ENCODE measurements at places on chromosomes 2 and 18.

GRCh38 chr2:101596333-101596732 is 101.2 kb upstream of the MAP4K4 start:
- no peak for DNase-seq

DNA sequence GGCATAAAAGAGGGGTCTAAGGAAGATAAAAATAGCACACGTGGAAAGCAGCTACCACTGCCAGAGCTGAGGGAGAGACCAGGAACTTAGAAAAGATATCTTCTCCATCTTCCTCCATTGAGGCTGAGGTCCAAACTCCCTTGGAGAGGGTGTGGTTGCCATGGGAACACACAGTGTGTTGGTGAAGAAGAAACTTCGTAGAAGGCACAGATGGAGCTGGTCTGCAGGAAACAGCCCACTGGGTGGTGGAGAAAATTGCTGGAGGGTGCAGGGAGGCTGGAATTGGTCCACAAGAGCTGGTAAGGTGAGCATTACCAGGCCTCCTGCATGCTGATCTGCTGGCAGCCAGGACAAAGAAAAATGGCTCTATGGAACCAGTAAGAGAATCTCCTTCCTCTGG is 191.0 kb downstream of the HRH4 start:
- DNase-seq: no peak

- DNase-seq: peak; percentile 33
Measured at GRCh38 chr2:148565272-148565894, 79.2 kb upstream of the EPC2 start.

DNA sequence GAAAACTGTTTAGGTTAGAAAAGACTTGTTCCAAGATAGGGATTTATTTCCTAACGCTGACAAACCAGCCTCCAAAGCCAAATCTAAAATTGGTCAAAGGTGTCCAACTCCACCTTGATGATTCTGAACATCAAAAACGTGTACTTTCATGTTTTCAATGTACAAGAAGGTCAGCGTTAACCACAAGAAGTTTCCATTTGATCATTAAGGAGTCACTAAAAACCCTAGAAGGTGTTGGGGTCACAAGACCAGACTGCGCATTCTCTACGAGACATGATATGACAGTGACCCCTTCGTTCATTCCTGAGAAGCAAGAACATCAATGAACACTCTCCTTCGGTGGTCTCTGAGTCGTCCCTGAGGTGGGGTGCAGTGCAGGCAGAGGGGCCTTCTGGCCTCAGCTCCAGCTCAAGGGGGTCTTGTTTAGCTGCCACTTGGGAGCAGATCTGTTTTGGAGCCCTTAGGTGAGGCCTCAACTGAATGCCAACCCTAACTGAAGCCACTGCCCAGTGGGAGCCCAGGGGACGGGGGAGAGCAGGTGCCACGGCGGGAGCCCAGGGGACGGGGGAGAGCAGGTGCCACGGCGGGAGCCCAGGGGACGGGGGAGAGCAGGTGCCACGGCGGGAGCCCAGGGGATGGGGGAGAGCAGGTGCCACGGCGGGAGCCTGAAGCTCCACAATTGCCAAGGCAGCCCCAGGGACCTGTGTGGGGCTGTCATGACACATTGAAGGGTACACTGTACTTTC is 55.2 kb downstream of the PARD6G start:
- DNase-seq: no peak

DNA sequence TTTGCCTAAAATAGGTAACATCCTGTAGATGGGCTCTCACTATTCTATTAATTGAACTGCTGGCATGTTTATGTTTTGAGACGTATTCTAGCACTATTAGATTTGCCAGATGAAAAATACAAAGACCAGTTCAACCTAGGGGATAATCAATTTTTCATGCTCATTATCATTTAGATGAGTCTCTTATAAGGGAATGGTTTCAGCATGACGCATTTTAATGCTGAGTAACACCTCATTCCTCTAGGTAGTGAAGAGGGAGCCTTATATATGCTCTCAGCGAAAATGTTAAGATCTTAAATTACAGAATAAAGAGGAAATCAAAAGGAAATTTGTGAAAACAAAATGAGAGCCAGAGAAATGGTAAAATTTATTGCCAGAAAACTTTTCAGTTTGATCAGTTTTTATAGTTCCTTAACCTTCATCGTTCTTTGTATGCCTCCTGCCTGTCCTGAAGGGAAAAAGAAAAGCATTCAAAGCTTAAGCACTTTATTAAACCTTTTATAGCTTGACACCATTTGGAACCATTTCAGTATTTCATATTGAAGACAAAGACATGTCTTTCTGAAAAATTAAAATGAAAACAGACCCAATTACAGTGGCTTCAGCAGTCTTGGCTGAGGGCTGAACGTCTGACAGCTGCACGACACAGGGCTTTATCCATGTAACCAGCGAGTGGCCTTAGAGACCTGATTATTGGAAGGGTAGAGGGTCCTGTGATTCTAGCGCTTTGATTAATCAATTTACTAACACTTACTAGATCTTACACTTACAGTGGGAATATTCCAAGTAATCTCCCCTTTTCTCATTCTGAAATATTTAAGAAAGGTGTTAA is 112.8 kb downstream of the ADCYAP1 start:
- no peak for DNase-seq

DNA sequence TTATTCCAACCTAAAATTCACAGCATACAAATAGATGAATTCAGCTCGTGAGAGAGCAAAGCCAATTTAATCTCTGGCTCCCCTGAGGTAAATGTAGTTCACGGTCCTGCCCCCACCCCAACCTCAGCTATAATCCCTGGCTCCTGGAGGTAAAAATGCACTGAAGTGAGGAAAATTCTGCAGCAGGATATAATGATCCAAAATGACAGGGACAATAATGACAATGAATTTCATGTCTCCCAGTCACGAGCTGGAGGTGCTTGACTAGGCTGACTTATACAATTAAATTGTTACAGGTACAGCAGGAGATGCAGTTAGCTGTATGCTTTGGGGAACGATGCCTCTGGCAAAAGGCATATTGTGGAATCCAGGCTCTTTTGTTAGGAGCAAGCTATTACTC is 82.0 kb downstream of the GPD2 start:
- no peak for DNase-seq

DNA sequence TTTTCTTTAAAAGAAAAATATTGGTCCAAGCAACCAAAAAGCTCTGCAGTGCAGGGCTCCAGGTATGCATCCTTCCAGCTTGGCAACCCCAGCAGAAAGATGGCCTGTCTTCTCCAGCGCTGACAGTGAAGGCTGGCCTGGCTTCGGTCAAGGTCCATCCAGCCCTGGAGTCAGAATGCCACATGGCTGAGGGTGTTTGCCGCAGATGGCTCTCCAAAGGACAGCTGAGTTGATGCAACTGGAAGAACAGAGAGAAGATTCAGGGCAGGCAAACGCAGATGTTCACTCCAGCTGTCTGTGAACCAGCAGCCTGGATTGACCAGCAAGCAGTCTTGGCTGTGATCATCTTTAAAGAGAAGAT is 51.4 kb downstream of the MARCO start:
- no peak for DNase-seq

DNA sequence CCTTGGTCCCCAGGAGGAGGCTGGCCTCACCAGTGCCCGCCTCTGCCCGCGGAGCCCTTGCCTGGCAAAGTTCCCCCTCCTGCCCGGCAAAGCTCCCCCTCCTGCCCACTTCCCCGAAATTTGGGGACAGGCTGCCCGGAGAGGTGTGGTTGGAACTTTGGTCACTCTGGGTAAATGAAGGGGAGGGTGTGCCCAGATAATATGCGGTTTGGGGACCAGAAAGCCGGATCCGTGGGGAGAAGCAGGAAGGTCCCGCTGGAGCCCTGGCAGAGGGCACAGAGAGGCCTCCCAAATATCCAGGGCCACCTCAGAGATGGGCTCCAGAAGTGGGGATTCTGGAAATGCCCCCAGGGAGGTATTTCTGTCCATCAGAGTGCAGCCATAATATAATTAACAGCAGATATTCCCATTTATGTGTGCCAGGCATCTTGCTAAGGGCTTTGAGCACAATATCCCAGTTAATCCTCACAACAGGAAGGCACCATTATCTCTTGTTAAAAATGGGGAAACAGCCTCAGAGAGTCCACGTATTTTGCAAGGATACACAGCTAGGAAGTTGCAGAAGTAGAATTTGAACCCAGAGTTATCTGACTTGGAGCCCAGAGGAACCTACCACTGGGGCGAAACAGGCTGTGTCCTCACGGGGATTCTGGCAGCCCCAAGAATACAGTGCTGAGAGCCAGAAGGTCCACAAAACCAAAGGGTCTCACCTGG is 914 bp downstream of the STEAP3 start:
- no peak for DNase-seq

All from D341Med (cell line).